ENCODE measurements at places on chromosomes 16 and 17.

DNA sequence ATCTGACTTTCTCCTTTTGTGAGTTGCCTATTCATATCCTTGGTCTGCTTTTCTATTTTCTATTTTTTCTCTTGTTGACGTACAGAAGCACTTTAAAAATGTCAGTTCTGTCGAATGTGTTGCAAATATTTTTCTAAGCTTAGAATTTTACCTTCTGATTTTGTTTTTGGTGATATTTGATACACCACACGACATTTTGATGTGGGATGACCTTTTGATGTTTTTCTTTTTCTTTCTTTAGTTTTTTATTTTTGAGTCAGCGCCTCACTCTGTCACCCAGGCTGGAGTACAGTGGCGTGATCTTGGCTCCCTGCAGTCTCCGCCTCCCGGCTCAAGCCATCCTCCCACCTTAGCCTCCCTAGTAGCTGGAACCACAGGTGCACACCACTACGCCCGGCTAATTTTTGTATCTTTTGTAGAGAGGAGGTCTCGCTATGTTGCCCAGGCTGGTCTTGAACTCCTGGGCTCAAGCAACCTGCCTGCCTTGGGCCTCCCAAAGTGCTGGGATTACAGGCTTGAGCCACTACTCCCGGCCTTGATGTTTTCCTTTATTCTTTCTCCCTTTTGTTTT lies 39.6 kb downstream of the WSB1 start:
- DNase-seq = no peak

DNA sequence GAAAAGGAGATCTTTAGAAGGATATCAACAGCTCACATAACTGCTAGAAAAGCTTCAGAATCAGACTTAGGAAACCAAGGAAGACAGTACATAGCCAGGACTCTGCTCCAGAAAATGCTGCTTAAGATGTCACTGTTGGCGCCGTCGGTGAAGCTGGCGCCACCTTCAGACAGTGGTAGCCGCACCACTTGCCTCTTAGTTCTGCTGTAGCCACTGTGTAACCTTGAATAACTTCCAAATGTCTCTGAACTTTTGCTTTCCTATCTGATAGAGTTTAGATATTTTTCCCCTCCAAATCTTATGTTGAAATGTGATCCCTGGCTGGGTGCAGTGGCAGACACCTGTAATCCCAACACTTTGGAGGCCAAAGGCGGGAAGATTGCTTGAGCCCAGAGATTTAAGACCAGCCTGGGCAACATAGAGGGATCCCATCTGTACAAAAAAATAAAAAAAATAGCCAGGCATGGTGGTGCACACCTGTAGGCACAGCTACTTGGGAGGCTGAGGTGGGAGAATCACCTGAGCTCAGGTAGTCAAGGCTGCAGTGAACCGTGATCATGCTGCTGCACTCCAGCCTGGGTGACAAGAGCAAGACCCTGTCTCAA lies 6.3 kb upstream of the USP31 start:
- peak; percentile 48 for DNase-seq

DNA sequence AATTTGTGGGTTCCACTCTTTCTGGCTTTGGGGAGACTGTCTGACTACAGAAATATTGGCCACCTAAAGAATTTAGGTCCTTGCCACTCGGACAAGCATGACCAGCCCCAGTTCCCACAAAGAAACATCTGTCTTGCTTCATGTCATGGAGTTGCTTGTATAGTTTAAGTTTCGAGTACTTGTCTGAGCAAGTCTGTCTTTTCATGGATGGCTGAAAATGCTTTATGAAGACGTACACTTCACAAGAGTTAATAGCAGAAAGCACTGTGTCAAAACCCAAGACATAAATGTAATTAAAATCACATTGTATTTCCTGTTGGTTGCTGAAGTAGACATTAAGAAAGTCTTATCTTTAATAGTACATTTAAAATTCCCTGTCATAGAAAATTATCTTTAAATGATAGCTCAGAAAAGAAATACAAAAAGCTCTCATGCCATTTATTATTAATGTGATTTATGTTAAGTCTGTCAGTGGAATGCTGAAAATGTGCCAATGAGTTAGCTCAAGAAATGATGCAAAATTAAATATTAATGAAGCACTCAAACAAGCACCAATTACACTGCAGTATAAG lies 29.8 kb upstream of the XYLT2 start:
- no peak for DNase-seq

GRCh38 chr16:84879569-84880487 lies 60.0 kb downstream of the CRISPLD2 start:
- no peak for DNase-seq

DNA sequence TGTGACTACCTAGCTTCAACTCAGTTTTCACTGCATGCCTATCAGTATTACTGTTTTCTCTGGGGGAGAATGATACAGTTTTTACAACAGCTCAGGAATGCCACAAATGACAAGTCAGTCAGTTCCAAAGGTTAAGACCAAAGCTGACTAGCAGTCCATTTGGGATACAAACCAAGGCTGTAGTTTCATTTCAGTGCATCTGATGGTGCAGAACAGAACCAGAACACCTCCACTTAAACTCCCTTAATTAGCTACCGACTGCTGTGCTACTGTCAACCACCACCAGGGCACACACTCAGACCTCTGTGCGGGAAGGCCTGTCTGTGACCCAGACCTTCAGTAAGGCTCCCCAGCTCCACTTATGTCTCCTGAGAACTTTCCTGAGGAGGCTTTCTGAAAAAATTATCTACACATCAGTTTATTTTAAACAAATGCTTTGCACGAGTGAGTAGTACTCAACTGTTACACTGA lies 20.4 kb downstream of the NFE2L1 start:
- DNase-seq = no peak

GRCh38 chr16:86335266-86336172 lies 174.8 kb upstream of the FOXF1 start:
- DNase-seq = no peak

DNA sequence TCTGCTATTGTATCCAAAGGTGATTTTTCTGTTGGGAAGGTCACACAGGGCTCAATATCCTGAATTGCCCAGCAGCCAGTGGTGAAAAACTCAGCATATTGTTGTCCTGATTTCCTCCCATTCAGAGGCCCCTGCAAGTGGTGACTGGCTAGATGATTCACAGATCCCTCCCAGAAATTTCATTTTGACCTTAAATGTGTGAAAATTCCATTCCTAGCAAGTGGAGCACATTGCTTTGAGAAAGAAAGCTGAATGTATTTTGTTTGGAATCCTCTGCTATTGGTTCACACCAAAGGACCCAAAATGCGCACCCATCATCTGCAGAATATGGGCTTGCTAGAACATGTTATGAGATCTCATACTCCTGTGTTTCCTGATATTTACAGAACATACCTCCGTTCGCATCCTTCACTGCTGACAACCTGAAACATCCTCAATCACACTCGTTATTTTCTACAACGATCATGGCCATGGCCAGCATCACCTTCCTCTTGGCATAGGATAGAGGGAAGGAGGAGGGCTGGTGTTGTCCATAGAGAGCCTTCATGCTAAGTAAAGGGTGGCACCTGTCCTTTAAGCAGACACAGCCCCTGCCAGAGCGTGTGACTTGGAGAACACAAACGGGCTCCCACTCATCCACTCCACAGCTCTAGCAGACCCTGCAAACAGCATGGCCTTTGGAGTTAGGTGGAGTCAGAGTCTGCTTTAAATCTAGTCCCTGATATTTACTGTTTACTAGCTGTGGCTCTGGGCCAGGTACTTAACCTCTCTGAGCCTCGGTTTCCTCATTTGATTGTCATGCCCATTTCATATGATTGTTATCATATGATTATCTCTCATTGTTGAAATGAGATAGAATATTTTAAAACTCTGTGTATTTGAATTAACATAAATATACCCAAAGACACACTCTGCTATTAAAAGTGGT lies 30.4 kb upstream of the NFAT5 start:
- no peak for DNase-seq

DNA sequence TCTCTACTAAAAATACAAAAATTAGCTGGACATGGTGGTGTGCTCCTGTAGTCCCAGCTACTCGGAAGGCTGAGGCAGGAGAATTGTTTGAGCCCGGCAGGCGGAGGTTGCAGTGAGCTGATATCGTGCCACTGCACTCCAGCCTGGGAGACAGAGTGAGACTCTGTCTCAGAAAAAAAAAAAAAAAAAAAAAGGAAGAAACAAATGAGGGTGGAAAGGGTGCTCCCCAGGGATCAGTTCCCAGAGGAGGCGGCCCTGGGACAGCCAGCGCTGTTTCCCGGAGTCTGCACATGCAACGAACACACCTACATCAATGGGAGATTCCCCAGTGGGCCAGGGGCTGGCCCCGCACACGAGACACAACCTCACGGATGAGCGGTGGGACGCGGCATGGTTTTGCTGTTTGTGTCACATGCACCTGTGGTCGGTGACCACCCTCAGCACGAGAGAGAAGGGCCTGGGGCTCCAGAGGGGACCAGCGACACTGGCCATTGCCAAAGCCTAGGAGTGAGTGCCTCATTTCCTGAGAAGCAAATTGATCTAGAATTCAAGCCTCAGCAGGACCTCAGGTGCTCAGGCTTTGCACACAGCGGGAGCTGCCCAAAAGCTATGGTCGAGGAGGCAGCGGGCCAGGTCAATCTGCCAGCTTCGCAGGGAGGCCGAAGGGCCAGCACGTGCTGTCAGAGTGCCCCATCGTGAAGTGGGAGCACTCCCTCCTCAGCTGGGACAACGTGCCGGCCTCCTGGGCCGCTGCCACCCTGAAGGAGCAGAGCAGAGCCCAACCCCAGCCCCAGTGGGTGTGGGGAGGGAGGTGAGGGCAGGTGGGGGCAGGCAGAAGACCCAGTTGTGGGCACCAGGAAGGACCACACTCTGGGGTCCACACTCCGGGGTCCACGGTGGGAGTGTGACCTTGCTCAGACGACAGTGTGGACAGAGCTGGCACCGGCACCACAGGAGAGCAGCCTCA lies 13.8 kb upstream of the WDR45B start:
- peak; percentile 31 for DNase-seq

- DNase-seq = no peak
Observed at GRCh38 chr16:995783-996182, 14.2 kb downstream of the SOX8 start.

DNA sequence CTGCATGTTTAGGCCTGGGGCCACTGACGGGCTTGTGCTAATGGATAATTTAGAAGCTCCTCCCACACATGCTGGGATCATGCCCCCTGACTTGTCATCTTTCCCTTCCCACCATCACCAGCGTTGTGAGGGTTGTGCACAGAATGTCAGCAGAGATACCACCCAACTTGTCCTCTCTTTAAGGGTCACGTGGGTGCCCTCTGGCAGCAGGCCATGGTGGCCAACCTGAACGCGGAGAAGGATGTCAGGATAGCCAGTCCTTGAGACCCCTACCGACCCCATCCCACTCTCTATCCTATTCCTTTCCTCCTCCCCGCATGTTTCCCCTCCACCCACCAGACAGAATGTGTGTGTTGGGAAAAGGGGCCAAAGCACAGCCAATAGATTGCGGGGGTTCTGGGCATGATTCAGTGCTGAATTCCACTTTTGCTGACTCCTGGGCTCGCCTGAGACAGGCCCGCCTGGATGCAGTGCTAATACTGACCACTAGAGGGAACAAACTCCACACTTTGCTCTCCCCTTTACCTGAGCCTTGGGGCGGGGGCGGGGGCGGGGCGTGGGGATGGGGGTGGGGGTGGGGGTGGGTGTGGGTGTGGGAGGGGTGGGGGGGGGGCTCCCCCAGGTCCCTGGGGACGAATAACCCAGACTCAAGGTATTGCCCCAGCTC lies at the start of gene GH2:
Gene GH2 (minus strand): TSS at position 10 of the 667 bp plus-strand sequence. CDS start 143 bp downstream, outside the sequence.
- no peak for DNase-seq

DNA sequence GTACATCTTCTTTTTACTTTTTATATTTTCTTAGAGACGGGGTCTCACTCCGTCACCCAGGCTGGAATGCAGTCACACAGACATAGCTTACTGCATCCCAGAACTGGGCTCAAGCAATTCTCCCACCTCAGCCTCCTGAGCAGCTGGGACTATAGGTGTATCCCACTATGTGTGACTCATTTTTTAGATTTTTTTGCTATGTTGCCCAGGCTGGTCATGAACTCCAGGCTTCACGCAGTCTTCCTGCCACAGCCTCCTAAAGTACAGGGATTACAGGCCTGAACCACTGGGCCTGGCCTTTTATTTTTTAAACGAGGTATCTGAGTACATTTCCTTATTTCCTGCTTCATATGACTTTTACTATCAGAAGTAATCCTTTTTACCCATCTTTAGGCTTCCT lies 48.0 kb downstream of the GLG1 start:
- no peak for DNase-seq

DNA sequence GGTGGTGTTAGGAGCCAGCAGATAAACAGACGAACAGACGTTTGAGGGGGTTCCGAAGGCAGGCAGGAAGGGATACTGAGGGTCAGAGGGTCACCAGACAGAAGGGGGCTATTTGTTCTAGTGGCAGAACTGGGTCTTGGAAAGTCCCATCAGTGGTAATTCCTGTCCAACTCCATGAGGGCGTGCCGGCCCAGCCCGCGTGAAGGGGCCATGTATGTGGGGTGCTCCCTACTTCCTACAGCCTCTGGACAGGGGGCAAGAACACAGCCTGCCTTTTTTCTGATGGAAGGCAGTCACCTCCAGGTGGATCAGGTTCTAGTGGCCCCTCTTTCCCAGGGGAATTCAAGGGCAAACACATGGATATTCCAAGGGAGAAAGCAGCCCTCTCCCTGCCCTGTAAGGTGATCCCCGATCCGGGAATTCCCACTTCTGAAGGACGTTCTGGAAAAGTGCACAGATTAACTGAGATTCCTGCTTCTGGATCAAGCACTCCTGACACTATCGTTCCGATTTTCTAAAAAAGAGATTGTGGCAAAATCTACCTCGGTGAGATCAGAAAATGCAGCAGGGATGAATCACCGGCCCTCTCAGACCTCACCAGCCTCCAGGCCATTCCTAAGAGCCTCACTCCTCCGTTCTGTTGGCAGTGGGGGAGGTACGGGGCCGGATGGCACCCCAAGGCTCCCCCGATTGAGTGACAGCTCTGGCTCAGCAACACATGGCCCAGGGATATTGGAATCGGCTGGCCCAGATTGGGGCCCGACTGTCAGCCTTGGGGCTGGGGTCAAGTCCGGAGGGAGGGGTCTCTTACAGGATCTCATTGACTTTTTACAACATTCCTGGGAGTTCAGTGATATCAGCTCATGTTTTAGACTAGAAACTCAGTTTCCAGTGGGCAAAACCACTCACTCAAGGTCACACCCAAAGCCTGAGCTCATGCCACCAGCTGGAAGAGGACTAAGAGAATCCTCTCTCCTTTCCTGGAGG lies 12.4 kb downstream of the STX1B start:
- DNase-seq = no peak

DNA sequence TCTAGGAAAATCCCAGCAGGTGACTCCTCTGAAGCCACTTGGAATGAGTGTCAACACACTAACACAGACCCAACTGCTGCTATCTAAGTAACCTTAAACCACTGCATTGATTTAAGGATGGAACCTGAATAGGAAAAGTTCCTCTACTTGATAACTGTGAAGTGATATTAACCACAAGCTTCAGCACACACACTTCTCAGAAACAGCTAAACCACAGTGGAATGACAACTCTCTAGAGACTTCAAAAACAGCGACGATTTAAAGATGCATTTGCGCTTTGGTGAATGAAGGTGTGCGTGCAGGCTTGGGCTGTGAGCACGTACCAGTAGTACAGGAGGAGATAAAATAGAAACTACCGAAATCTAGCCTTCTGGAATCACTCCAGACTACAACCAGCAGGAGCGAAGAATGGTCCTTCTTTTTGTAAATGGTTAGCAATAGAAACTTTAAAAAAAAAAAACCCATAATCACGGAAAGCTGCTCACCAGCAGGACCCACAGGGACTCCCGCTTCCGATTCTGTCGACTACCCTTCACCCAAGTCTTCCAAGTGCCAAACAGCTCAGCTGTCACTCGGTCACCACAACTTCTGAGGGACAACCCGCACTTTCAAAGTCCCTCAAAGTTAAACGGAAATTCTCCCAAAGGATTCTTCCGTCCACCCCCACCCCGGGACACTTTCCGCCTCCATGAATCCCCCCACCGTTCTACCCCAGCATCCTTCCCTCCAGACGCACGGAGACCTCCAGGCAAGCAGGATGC lies 137.7 kb upstream of the CORO6 start:
- no peak for DNase-seq
